Hypothalamus (tissue), 51 donors: ENCODE measurements at places on chromosomes 7 and 10.

GRCh38 chr10:95755511-95756004 lies 405 bp upstream of the ENTPD1 start:
- no peak for DNase-seq

DNA sequence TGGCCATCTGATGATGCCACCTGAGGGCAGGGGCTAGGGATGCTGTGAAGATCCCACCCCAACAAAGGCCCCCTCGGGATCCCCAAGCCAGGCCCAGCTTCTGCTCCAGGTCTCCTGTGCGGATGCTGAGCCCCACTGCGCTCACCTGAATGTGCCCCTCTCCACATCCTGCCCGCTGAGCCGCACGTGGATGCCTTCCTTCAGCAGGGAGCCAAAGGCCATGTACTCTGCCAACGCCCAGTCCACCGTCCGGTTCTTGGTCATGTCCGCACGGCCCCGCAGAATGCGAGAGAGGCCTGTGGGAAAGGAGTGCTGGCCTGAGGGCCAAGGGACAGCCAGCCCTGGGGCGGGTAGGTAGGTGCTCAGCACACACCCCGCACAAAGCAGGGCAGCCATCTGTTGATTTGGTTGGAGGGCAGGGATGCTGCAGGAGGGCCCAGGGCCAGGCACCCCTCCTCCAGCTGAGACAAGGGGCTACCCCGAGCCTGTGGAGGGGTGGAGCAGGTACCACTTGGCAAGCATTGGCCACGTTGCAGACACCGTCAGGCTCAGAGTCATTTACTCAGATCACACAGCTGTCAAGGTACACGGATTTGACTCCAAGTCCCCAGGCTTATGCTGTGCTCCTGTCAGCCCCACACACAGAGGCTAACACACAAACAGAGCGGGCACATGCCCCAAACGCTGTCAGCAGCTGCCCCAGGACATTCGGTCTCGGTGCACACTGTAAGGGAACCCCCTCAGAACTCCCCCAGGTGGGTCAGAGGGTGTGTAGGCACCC lies 19.2 kb downstream of the OGDHL start:
- no peak for DNase-seq

DNA sequence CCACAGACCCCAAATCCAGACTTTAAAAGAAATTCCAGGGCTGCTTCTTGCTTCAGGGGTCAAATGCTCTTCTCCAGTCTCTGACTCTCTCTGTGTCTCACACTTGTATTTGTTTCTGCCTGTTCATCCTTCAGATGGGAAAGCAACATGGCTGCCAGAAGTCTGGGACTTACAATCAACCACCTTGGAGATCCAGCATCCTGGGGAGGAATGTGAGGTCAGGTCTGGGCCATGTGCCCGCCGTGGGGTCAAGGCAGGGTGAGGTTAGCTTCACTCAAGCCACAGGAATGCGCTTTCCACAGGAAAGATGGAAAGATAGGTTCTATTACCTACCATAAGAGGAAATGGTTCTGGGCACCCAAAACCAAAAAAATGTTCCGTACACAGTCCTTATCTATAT lies 34.3 kb upstream of the NPVF start:
- no peak for DNase-seq

GRCh38 chr7:139231513-139232376 lies 708 bp downstream of the UBN2 start:
- peak; percentile 9 for DNase-seq

- no peak for DNase-seq
Measured at GRCh38 chr10:131848296-131848695, 52.5 kb upstream of the PPP2R2D start.
